Pancreas (tissue), 10 donors: ENCODE measurements at places on chromosomes 6 and 20.

DNA sequence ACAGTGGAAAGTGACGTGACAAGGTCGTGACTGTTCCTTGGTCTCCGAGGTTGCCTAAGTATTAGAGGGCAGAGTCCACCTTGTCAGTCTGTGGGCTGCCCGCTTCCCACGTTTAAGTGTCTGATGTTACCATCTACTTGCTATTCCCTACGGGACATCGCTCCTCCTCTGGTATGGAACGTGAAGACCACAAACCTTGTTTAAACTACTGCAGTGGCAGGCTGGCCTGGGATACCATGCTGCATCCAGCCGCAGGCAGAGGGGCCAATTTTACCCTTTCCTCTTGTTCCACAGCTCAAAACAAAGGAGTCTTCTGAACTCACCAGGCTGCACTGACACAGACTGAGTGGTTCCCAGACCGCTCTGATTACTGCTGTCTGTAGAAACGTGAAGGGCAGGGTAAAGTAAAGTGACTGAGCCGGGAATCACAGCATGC, 275.9 kb downstream of the FOXC1 start:
- no peak for DNase-seq

DNA sequence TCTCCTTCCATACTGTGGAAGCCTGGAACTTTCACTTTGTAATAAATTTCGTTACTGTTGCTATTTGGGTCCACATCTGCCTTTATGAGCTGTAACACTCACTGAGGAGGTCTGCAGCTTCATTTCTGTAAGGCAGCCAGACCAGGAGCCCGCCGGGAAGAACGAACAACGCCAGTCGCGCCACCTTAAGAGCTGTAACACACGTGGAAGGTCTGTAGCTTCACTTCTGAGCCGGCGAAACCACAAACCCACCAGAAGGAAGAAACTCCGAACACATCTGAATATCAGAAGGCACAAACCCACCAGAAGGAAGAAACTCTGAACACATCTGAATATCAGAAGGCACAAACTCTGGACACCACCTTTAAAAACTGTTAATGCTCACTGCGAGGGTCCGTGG, 589.9 kb upstream of the SLC35B3 start:
- DNase-seq = no peak

DNA sequence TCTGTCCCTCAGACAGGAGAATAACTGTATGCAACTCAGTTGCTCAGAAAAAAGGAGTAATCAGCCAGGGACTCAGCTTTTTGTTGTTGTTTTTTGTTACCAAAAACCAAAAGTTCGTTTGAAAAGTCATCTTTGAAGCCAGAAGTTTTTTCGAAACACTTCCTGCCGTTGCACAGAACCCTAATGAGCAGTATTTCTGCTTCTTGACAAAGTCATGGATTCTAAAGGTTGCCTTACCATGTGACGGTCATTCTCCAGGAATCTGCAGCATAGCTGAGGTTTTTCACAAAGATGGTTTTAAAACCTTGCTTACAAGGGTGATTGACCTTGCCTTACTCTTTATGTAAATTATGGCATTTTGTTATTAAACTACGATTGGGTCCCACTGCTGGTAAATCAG, 1.9 kb downstream of the RAB32 start:
- DNase-seq = no peak

DNA sequence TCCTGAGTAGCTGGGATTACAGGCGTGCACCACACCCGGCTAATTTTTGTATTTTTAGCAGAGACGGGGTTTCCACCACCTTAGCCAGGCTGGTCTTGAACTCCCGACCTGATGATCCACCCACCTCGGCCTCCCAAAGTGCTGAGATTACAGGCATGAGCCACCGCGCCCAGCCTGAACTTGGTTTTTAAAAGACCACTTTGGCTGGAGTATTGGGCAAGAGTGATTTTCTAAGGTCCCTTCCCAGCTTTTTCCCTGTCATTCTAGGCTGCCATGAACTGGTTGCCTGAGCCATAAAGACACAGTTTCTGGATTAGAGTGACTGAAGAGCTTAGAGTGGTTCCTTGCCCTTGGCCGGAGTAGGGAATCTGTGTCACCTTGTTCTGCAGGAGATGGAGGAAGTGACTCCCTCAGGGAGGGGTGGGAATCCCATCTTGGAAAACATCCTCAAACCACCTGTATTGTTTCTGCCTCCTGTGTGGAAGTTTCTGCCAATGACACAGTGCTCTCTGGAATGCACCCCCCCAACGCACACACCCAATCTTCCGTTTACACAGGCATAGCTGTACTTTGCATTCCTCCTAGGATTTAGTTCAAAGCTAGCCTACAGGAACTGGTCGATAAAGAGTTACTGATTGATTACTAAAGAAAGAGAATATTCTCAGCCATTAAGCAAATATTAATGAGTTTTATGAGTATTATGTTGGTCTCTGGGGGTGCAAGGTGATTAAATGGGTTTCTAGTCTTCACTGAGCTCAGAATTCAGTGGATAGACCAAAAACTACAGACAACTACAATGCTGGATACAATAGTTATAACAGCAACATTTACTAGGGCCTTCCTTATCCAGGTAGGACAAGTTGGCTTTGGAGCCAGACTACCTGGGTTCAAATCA, 18.2 kb downstream of the BCL2L1 start:
- peak; percentile 74 for DNase-seq

DNA sequence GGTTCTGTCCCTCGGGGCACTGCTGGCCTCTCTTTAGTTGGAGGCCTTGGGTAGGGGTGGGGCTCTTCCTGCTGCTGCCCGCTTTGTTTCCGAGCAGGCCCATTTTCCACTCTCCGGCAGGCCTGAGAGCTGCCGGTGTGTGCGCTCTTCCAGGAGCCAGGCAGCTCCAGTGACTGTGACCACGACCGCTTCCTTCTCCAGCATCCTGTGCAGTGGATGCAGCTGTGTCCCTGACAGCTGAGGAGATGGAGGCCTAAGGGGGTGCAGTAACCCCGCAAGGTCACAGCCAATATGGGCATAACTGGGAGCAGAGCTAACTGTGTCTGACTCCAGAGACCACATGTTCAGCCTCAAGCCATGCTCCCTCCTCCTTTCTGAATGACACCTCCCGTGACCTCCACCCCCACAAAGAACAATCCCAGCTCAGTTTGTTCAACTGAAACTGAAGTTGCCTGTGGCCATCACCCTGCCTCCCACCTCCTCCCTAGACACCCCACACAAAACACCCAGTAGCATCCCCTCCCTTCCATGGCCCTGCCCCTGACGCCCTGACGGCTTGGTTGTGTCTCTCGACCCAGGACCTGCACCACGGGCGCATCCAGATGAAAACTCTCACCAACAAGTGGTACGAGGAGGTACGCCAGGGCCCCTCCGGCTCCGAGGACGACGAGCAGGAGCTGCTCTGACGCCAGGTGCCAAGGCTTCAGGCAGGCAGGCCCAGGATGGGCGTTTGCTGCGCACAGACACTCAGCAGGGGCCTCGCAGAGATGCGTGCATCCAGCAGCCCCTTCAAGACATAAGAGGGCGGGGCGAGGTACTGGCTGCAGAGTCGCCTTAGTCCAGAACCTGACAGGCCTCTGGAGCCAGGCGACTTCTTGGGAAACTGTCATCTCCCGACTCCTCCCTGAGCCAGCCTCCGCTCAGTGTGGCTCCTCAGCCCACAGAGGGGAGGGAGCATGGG, 27.8 kb downstream of the SPATA2 start:
- peak; percentile 57 for DNase-seq

- DNase-seq = no peak
Measured at GRCh38 chr20:49476016-49476355, 6.5 kb downstream of the KCNB1 start.

GRCh38 chr6:37704923-37705238, 7.2 kb upstream of the MDGA1 start:
- no peak for DNase-seq

GRCh38 chr6:69232911-69233448, 563.8 kb downstream of the LMBRD1 start:
- DNase-seq = peak; percentile 91

GRCh38 chr6:26351544-26351953, 13.4 kb upstream of the BTN3A2 start:
- DNase-seq = no peak

- DNase-seq = no peak
Measured at GRCh38 chr6:12421596-12421995, 131.4 kb downstream of the EDN1 start.
